ENCODE measurements at places on chromosomes 7 and 10.

DNA sequence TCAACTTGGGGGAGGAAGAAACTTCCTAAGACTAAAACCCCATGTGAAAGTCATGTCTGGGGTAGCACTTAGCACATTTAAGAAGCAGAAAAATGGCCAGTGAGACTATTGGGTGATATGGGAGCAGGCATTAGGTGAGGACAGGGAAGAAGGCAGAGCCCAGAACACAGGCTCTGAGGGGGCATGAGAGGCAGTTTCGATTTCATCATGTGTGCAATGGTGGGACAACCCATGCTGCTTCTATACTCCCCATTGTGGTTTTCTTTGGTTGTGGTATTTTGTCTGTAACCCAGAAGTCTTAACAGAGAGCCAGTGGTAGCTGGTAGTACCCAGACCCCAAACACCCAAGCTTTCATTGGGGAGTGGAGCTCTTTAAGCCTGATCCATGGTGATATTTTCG, 752.0 kb downstream of the GRID1 start:
- DNase-seq: no peak

DNA sequence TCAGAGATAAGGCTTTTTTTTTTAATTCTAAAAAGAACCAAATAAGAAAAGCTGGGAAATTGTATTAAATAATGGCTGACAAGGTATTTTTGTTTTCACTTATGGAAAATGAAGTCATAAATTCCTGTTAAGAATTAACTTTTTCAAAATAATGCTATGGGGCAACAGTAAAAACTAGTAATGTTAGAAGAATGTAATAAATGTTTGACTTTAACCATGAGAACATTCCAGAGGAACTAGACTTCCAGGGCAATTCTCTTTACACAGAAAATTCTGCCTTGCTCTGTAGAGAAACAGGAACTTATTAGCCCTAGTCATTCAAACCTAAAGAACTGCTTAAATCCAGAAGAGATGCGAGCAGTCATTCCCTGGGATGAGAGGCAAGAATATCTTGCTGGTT, 571.1 kb downstream of the IPMK start:
- DNase-seq: peak; percentile 75

DNA sequence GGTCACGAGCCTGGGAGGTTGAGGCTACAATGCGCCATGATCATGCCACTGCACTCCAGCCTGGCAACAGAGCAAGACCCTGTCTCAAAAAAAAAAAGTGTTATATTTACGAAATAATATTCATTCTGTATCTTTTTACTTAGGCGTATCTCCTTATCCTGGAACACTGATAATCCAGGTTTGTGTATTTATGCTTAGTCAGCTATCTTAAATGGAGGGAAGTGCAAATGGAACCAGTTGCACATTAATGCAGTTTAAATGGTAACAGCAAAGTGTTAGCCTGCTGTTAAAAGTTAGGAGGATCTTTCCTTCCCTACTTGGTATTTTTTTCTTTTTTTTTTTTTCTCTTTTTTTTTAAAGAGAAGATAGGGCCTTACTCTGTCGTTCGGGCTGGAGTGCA, 36.0 kb upstream of the RBM20 start:
- no peak for DNase-seq

- DNase-seq: no peak
These were observed 5.3 kb upstream of the NAT16 start for GRCh38 chr7:101185258-101185839.

DNA sequence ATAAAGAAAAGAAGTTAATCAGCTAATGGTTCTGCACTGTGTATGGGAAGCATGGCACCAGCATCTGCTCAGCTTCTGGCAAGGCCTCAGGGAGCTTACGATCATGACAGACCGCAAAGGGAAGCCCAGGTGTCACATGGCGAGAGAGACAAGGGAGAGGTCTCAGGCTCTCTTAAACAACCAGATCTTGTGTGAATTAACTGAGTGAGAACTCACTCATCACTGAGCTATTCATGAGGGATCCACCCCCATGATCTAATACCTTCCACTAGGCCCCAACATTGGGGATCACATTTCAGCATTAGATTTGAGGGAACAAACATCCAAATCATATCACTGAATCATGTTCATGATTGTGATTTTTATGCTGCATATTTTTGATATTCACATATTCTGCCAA, 5.8 kb downstream of the USP54 start:
- no peak for DNase-seq

DNA sequence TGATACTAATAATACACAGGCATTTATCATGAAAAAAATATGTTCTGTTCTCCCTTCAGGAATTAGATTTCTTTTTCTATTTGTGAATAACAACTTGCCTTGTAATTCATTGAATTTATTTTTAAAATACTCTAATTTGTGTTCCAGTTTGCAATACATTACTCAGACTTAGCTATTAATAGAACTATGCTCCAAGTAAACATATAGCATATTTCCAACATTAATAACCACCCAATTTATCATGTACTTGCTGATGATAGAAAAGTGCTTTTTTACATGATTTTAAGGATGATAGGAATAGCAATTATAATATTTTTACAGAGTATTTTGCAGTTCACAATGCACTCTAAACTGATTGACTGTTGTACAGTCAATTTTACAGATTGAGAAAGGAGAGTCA, 338.8 kb upstream of the SEMA3D start:
- no peak for DNase-seq

DNA sequence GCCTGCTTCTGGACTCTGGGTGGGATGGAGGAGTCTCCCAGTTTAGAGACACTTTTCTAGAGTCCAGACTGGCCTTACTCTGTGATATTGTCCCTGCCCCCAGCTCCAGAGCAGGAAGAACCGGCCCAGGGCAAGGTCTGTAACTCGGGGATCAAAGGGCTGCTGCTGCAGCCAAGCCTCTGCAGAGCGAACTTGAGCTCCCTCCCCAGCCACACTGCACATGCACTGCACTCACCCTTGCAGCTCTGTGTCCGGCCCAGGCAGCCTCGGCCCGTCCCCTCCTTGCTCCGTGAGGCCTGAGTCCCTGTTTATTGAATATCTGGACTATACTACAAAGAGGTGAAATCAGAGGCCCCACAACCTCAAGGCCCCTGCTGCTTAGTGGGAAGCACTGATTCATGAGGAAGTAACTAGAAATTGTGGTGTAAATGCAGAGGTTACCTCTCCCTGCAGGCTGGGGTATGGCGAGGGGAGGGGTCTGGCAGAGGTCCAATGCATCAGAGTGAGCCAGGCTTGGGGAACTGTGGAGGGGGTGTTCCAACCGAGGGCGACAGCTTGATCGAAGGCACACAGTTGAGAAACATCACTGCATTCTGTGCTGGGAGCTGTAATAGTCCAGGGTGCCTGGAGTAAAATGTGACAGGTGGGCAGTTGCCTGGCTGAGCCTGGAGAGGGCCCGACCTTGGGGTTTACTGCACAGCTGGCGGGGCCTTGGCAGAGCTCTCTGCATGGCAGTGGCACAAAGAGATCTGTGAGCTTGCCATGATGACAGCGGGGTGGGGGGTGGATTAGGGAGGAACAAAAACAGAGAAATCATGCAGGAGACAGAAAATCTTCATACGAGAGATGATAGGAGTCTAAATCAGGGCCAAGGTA, 49.1 kb downstream of the AOC1 start:
- DNase-seq: no peak

DNA sequence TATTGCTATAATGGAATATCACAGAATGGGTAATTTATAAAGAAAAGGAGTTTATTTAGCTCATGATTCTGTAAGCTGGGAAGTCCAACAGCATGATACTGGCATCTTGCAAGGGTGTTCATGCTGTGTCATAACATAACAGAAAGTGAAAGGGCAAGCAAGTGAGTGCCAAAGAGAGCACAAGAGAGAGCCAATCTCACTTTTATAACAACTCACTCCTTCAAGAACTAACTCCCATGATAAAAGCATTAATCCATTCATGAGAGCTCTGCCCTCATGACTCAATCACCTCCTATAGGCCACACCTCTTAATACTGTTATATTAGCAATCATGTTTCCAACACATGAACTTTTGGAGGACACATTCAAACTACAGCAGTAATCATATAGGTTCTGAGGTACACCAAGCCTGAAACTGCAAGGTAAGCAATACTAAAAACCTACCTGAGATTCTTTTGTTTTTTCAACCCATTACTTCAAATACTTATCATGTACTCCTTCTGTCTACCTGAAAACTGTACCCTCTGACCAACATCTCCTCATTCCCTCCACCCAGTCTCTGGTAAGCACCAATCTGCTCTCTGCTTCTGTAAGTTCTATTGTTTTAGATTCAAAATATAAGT, 219.7 kb downstream of the MTERF1 start:
- no peak for DNase-seq

GRCh38 chr10:19054289-19054835, 5.8 kb downstream of the MALRD1 start:
- no peak for DNase-seq

GRCh38 chr10:97007417-97007816, 175.3 kb downstream of the LCOR start:
- no peak for DNase-seq

DNA sequence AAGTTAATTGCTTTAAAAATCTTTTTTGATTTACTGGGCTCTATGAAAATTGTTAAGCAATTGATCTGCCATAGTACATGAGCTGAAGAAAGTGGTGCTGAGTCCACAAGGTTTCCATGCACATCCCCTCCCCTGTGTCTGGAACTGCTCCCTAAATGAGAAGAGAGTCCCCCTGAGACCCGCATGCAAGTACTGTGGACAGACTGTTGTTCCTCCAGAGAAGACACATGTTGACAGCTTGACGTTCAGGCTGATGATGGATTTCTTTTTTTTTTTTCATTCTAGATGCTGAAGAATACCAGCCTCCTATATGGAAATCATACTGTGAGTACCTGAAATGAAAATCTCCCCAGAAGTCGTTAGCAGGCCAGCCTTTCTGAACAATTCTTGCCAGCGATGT, 159.8 kb downstream of the CHN2 start:
- DNase-seq: no peak

- no peak for DNase-seq
These were observed 336.0 kb downstream of the ADARB2 start for GRCh38 chr10:1401071-1401965.

- DNase-seq: peak; percentile 32
These were observed 1.3 kb downstream of the FRAT2 start for GRCh38 chr10:97333351-97333600.

- peak; percentile 96 for DNase-seq
These were observed at the start of gene GLI3 for GRCh38 chr7:42236976-42237810. Gene GLI3, minus strand, starts transcription at chr7:42237209. Its CDS starts 13,956 bp downstream, at chr7:42223253.

GRCh38 chr10:11831520-11831951, 8.4 kb downstream of the PROSER2 start:
- DNase-seq: no peak

DNA sequence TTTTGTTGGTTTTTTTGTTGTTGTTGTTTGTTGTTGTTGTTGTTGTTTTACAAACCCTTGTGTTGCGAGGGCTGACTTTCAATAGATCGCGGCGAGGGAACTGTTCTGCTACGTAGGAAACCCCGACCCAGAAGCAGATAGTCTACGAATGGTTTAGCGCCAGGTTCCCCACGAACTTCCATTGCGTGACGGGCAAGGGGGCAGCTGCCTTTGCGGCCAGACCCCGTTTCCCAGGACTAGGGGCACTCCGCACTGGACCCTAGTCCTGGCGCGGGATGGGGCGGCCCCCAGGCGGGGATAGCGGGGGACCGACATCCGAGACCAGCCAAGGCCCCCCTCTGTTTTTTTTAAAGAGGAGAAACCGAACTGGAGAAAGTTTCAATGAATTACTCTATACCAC, 119.6 kb downstream of the LRRTM3 start:
- DNase-seq: no peak

- no peak for DNase-seq
These were observed 42.3 kb upstream of the SP8 start for GRCh38 chr7:20828947-20829346.

GRCh38 chr7:29194206-29194593, 375 bp upstream of the CHN2 start:
- no peak for DNase-seq

DNA sequence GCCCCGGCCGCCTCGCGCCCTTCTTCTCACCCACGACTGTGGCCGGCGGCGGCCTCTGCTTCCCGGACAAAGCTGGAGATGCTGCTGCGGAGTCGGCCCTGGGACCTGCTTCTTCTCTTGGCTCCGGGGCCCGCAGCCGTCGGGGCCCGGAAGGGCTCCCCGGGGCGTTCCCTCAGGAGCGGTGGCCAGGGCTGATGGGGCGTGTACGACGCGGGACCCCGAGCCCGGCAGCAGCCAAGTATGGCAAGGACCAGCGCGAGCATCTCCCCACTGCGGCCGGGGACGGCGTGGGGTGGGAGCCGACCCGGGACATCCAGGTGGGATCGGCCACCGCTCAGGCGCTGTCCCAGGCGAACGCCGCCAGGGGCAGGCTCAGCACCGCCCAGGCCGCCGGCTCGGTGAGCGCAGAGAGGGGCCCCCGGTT, 27.6 kb upstream of the BMS1 start:
- DNase-seq: no peak

GRCh38 chr7:18873734-18874336, 243.6 kb downstream of the TWIST1 start:
- peak; percentile 64 for DNase-seq

- no peak for DNase-seq
These were observed 93.8 kb upstream of the NOBOX start for GRCh38 chr7:144497282-144497681.

GRCh38 chr10:123519861-123520260, 146.3 kb upstream of the GPR26 start:
- DNase-seq: no peak

DNA sequence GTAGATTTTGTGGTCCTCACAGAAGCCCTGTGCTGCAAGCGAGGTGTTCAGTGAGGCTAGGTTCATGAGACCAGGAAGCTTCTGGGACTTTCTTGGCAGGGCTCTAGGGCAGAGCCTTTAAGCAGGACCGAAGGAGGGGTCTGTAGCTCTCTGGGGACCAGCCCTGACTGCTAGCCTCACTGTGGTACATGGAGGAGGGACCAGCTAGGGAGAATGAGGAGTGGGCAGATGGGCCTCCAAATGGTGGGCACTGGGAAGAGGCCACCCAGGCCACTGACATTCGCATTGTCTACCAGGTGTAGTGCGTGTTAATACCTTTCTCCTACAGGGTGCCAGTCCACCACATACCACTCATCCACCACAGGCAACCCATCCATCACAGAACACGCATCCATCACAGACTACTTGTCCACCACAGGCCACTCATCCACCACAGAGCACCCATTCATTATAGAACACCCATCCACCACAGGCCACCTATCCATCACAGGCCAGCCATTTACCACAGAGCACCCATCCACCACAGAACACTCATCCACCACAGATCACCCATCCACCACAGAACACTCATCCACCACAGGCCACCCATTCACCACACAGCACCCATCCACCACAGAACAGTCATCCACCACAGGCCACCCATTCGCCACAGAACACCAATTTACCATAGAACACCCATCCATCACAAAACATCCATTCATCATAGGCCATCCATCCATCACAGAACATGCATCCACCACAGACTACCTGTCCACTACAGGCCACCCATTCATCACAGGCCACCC, 31.6 kb upstream of the ZNF488 start:
- no peak for DNase-seq

GRCh38 chr10:75765789-75766096, 334.3 kb downstream of the LRMDA start:
- no peak for DNase-seq
